ENCODE measurements at places on chromosomes 2 and 18. TPM values are rescaled to one million over a fixed set of nuclear protein-coding genes. Genes with fewer than 3 reads are reported as not detected.

TCF23 gene
- total RNA-seq: not detected

ITGB6 gene
- total RNA-seq: 414 TPM

KIAA2012 gene
- total RNA-seq: not detected

C2orf80 gene
- not detected for total RNA-seq

ERFE gene
- 3.8 TPM for total RNA-seq

CROCC2 gene
- total RNA-seq: not detected

CD226 gene
- total RNA-seq: 0.34 TPM

TGFA gene
- 144 TPM for total RNA-seq

NEU4 gene
- 0.07 TPM for total RNA-seq

ANKRD62 gene
- under 0.01 TPM for total RNA-seq

MOGAT1 gene
- total RNA-seq: not detected

ARID5A gene
- total RNA-seq: 8.5 TPM

DRC1 gene
- total RNA-seq: 0.21 TPM

SLC20A1 gene
- 105 TPM for total RNA-seq

CDKL4 gene
- total RNA-seq: 0.34 TPM

NT5DC4 gene
- 0.07 TPM for total RNA-seq

SLC9A4 gene
- total RNA-seq: not detected

COLEC12 gene
- not detected for total RNA-seq

FEV gene
- total RNA-seq: not detected

Data from nasal cavity respiratory epithelium epithelial cell of viscerocranial mucosa (primary cell).